ENCODE measurements at places on chromosomes 13 and 19.

DNA sequence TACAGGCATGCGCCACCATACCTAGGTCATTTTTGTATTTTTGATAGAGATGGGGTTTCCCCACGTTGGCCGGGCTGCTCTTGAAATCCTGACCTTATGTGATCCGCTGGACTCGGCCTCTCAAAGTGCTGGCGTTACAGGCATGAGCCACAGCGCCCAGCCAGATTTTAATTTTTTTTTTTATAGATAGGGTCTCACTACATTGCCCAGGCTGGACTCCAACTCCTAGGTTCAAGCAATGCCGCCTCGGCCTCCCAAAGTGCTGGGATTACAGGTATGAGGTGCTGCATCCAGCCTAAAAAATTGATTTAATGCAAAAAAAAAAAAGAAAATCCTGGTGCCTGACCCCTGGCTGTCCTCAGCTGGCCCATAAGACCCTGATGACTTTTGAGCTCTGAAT is 24.9 kb upstream of the CERS4 start:
- no peak for DNase-seq

DNA sequence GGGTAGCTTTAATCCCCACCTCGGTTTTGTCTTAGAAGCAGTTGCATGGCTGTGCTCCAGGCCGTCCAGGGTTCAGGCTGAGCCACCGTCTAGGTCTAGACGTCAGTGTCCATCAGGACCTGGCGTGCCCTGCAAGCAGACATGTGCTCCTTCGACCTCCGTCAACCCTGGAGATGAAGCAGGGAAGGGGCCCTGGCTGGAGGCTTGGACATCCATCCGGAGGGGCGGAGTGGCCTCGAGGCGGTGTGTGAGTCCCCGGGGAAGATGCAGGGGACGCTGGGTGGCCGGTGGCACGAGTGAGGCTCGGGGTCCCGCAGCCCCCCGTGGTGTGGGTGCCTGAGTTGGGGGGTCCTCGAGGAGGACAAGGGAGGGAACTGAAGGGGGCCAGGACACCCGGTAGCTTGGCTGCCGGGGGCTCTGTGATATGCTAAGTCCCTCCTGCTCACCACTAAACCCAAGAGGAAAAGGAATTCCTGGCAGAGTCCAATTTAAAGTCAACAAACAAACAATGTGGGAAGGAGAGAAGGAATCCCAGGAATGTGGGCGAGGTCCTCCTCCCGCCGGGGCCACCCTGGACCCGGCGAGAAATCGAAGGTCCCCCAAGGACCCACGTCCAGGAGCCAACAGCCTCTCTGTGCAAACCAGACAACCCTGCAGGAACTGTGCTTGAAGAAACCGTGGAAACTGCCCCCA is 14.9 kb upstream of the PTBP1 start:
- no peak for DNase-seq

- DNase-seq: no peak
Observed at GRCh38 chr19:56764196-56764695, 76.3 kb downstream of the PEG3 start.

DNA sequence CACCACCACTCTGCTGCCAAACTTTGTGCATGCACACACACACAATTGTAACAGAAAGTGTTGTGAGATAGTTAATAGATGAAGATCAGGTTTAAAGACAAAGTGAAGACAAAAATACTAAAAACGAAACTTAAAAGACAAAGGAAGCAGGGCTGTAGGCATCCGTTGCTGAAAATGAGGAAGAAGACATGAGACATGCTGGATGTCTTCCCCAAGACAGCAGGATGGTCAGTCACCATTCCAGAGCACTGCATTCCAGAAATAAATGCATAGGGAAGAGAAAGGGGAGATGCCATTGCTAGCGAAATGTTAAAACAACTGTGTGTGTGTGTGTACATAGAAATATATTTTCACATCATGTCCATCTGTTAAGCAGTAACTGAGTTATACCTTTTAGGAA is 520.1 kb downstream of the SUCLA2 start:
- no peak for DNase-seq

- DNase-seq: no peak
Observed at GRCh38 chr19:887072-887471, 5.9 kb downstream of the MED16 start.

- DNase-seq: no peak
Observed at GRCh38 chr13:60509601-60510386, 112.8 kb downstream of the TDRD3 start.

- peak; percentile 74 for DNase-seq
Observed at GRCh38 chr19:7293762-7294557, at the start of gene INSR. Gene INSR (minus strand): TSS chr19:7294414. CDS start chr19:7293891, 523 bp downstream.

- DNase-seq: no peak
Observed at GRCh38 chr19:42420055-42420544, 7.1 kb downstream of the LIPE start.

DNA sequence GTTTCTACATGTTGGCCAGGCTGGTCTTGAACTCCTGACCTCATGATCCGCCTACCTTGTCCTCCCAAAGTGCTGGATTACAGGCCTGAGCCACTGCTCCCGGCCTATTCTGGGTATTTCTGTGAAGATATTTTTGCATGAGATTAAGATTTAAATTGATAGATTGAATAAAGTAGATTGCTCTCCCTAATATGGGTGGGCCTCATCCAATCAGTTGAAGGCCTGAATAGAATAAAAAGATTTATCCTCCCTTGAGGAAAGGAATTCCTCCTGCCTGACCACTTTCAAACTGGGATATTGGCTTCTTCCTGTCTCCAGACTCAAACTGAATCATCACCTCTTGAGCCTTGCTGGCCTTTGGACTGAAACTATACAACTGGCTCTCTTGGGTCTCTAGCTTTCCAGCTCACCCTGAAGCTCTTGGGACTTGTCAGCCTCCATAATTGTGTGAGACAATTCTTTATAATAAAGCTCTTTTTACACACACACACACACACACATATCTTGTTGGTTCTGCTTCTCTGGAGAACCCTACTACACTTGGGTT is 36.1 kb upstream of the CXCL17 start:
- DNase-seq: no peak

- no peak for DNase-seq
Observed at GRCh38 chr13:98976338-98976737, 1.5 kb downstream of the DOCK9 start.

- DNase-seq: no peak
Observed at GRCh38 chr19:1170938-1171754, 2.9 kb downstream of the SBNO2 start.

- no peak for DNase-seq
Observed at GRCh38 chr13:97914540-97914939, 38.9 kb upstream of the IPO5 start.

DNA sequence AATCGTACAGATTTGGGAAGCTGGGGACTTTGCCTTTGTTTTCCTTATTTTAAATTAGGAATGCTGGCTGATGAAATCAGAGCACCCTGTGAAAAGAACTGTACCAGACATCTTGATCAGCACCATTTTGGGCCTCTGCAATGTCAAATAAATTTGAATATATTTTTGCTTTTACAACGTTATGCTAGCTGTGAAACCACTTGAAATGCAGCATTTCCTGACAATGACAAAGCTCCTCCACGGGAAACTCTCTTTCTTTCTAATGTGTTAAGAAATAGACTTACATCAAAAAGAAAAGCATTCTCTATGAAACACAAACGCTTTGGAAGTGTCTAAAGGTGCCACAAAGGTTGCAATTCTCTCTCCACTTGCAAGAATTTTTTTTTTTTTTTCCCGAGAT is 47.1 kb upstream of the MAP3K10 start:
- no peak for DNase-seq

DNA sequence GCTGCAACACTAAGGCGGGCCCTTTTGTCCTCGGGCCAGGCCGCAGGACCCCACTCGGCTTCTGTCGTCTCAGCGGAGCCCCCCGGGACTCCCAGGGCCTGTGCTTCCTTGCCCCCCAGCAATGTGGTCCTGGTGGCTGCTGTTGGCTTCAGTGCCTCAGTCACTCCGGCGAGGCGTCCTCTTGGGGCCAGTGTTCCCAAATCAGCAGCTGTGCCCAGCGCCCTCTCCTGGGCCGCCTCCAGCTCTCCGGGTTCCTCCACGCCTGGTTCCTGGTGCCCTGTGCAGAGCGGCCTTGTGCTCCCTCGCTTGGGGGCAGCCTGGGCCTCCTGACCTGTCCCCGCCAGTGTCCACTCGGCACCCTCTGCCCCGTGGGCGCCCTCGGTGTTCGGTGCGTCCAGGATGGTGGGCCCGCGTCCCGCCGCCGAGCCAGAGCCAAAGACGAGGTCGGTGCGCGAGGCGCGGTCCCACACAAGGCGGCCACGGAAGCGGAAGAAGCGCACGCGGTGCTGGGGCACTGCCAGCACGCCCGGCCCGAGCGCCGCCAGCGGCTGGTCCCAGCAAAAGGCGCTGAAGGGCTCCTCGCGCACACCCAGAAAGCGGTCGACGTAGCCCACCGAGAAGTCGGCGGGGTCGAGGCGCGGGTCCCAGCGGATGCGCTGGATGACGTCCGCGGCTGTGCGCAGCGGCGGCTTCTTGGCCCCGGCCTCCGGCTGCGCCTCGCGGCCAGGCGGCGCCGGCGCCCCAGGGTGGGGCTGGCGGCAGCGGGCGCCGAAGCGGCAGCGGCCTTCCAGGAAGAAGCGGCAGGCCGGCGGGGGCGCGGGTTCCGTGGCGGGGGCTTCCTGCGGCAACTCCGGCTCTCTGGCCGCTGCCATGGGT is 685 bp downstream of the LENG9 start:
- no peak for DNase-seq

- DNase-seq: no peak
Observed at GRCh38 chr13:30004204-30004603, 153.8 kb upstream of the UBL3 start.

GRCh38 chr13:51726446-51727193 is 77.3 kb downstream of the DHRS12 start:
- DNase-seq: no peak

GRCh38 chr13:97124915-97125809 is 97.0 kb upstream of the MBNL2 start:
- DNase-seq: peak; percentile 66

DNA sequence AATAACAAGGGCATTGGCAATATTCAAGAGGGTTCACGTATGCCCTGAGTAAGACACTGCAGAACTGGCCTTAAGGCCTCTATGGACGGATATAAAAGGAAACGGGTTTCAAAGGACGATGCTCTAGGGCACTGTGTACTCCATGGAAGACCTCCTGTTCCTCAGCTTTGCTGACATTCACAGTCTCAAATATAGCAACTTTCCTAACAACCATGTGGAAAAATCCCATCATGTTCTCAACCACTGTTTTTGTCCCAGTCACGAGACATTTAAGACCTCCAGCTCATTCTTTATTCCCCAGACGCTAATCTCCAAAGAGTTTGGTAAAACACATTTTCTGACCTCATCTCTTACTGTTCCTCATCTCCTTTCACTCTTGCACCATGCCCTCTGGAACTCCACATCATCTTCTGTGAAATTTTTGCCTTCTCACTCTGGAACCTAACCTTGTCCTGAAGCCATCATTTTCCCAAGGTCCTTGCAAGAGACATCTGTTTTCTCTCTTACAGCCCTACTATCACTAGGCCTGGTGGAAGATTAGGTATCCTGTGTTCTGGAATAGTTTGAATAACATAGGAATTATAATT is 37.6 kb downstream of the SPRY2 start:
- no peak for DNase-seq

DNA sequence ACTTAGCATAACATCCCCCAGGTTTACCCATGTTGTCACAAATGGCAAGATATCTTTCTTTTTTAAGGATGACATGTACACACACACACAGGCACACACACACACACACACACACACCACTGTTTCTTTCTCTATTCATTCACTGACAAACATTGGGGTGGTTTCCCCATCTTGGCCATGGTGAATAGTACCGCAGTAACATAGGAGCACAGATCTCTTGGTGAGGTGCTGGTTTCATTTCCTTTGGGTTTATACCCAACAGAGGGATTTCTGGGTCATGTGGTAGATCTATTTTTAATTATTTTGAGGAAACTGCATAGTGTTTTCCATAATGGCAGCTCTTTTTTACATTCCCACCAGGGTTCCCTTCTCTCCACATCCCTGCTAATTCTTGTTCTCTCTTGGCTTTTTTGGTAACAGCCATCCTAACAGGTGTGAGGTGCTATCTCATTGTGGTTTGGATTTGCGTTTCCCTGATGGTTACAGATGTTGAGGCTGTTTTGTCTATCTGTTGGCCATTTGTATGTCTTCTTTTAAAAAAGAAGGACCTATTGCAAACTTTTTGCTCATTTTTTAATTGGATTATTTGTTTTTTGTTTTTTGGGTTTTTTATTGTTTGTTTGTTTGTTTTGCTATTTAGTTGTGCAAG is 251.7 kb upstream of the IRS2 start:
- no peak for DNase-seq

- DNase-seq: peak; percentile 63
Observed at GRCh38 chr19:18007044-18007916, 690 bp upstream of the ARRDC2 start.

DNA sequence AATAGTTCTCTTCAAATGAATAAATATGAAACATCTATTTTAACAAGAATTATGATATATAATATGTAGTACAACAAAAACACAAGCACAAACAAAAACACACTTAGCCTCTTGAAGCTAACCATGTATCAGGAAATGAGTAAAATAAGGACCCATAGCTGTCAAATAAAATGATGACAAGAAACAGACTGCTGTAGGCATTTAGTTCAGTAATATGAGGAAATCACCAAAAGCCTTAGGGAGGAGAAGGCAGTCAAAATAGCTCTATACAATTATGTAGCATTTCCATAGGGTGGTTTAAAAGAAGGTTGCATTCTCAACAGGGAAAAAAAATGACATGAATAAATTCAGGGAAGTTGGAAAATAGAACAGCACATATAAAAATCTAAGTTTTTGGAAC is 163.4 kb downstream of the PCDH20 start:
- DNase-seq: no peak

DNA sequence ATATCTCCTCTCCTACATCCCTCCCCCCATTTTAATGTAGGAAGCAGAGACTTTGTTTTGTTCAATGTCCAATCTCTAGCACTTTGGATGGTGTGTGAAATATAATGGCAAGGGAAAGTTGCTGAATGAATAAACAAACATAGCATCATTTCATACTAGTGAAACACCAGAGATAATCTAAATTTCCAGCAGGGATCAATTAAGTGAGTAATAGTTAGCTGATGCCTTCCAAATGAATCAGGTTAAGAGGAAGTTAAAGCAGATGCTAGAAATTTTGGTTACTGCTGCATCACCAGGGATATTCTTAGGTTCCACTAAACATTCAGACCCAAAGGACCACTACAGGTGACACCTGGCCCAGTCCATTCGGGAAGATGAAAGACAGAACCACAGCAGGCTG is 8.1 kb downstream of the MRPS31 start:
- DNase-seq: no peak

- no peak for DNase-seq
Observed at GRCh38 chr13:109749365-109749764, 37.0 kb downstream of the IRS2 start.

GRCh38 chr13:66899955-66900354 is 330.2 kb downstream of the PCDH9 start:
- DNase-seq: no peak

- no peak for DNase-seq
Observed at GRCh38 chr19:29615891-29616425, 9.9 kb downstream of the POP4 start.
